Kidney (tissue), 22 donors: ENCODE measurements at places on chromosomes 3 and 15. TPM values are rescaled to one million over a fixed set of nuclear protein-coding genes. Genes with fewer than 3 reads are reported as not detected.

- no peak overlapping the region for H3K4me3 ChIP-seq
- H3K27ac ChIP-seq: no peak overlapping the region
- H3K36me3 ChIP-seq: no peaks in the 10 kb centered on the region
- DNase-seq: no peak
- no peaks in the 10 kb centered on the region for H3K4me1 ChIP-seq
Measured at GRCh38 chr3:88000853-88001252, 58.0 kb downstream of the CGGBP1 start.

DNA sequence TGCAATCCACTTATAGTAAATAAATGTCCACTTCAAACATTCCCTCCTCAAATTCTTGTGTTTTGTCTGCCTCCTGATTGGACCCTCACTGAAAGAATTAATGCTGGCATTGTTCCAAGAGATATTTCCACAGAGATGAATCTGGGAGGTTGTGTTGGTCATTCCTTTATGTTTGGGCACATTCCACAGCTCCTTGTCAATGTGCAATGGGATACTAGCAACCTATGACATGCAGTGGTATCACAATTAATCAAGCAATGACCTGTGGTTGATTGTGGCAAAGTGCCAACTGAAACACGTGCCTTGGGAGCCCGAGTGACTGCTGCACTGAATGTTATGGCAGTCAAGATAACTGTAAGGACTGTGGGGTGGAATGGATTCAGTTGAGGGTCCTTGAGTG lies 55.0 kb upstream of the SNRPN start:
- H3K27ac ChIP-seq: no peak overlapping the region
- H3K36me3 ChIP-seq: no peaks in the 10 kb centered on the region
- DNase-seq: no peak
- no peaks in the 10 kb centered on the region for H3K4me1 ChIP-seq
- no peak overlapping the region for H3K4me3 ChIP-seq

- no peak overlapping the region for H3K4me3 ChIP-seq
- no peaks in the 10 kb centered on the region for H3K4me1 ChIP-seq
- H3K36me3 ChIP-seq: no peaks in the 10 kb centered on the region
- DNase-seq: no peak
Measured at GRCh38 chr3:54856271-54856670, 71.6 kb downstream of the LRTM1 start.

GRCh38 chr3:46712191-46713049 lies 5.2 kb downstream of the PRSS50 start:
- no peaks in the 10 kb centered on the region for H3K27me3 ChIP-seq
- H3K4me1 ChIP-seq: no peaks in the 10 kb centered on the region
- no peak overlapping the region for H3K27ac ChIP-seq

GRCh38 chr3:69326855-69327300 lies 59.0 kb downstream of the FRMD4B start:
- peaks cover 6% of the 10 kb centered on the region for H3K4me1 ChIP-seq
- H3K27me3 ChIP-seq: no peaks in the 10 kb centered on the region

DNA sequence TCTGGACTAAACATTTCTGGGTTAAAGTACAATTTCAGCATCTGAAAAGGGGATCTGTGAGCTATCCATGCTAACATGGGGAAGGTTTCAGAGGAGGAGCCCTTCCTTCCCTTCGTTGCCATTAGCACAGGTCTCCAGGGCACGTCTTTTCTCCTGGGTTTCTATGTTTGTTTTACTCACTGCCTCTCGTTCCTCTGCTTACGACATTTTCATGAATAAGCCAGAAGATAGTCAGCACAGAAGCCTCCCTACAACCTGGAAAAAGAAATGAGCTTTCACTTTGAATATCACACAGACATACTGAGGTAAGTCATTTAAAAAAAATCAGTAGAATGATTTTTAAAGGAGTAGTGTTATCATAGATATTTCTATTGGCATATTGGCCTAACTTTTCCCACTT lies 117.2 kb upstream of the KCNMB2 start:
- peak overlapping the region; percentile 12 for H3K4me3 ChIP-seq
- no peaks in the 10 kb centered on the region for H3K4me1 ChIP-seq
- no peaks in the 10 kb centered on the region for H3K36me3 ChIP-seq
- no peak overlapping the region for H3K27ac ChIP-seq

DNA sequence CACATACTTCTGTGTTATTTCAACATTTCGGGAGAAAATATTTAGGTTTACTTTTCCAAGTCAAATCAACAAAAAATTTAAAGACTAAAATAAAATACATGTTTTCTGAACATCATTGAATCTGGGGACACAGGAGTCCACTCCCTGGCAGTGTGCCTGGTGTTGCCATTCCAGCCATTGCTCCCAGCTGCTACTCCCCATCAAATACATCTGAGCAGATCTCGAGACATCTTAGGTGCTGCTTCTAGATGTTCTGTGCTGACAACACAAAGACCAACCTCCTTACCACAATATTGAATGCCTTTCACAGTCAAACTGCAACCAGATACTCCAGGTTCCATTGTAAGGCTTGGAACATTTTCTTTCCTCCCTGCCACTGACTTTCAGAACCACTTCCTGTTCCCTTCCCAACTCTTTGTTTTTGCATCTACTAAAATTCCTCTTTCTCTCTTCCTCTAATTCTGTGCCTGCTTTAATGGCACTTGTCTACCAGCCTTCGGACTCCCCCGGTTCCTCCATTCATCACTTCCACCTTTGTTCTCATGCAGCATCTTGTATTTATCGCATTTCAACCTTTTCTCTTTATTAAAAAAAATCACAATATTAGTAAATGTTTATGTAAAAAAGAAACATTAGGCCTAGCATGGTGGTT lies 81.1 kb upstream of the SLC4A7 start:
- H3K27ac ChIP-seq: no peak overlapping the region
- DNase-seq: no peak
- no peaks in the 10 kb centered on the region for H3K36me3 ChIP-seq

DNA sequence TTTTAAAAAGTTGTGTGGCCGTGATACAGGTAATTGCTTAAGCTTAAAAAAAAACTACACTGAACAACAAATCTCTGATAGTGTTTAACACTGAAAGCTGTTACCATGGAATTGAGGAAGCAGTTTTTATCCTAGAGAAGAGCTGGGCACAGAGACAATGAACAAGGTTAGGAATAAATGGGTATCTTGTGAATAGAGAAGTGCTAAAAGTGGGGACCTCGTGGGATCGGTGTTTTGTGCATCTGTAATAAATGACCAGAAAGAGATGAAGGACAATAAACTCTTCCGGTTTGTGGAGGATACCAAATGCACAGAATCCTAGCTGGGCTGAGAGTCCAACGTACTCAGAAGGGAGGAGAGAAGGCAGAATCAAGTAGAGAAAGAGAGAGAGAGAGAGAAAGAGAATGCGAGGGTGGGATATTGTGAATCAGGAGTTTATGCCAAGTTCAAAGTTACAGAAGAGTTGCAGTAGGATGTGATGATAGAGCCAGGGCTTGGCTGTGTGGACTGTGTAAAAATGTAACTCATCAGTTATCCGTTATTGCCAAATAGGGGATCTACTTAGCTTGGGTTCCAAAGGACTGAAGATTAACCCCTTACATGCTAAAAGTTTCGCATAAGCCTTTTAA lies 148.9 kb downstream of the IL20RB start:
- no peak for DNase-seq
- H3K36me3 ChIP-seq: no peaks in the 10 kb centered on the region
- H3K4me3 ChIP-seq: no peak overlapping the region

DNA sequence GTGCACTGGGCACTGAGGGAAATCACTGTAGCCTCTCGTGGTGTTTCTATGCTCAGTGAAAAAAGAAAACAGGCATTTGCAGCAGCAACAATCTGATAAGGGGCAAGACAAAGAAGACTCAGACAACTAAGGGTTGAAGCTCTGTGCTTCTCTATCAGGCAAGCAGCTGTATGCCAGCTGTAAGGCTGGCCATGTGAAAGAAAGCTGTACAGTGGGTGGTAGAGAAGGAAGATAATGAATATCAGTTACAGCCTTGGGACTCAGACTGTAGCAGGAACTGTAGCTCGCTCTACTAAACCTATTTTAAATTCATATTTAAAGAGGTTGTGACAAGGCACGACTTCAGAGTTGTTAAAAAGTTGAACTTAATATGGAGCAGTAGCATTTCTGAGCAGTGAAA lies 76.3 kb downstream of the VGLL3 start:
- H3K4me3 ChIP-seq: no peak overlapping the region
- H3K27ac ChIP-seq: no peak overlapping the region
- H3K36me3 ChIP-seq: no peaks in the 10 kb centered on the region
- no peaks in the 10 kb centered on the region for H3K27me3 ChIP-seq
- no peak for DNase-seq

- H3K27me3 ChIP-seq: no peaks in the 10 kb centered on the region
- H3K27ac ChIP-seq: no peak overlapping the region
- H3K36me3 ChIP-seq: no peaks in the 10 kb centered on the region
Measured at GRCh38 chr3:71451060-71451459, 132.5 kb downstream of the FOXP1 start.

DNA sequence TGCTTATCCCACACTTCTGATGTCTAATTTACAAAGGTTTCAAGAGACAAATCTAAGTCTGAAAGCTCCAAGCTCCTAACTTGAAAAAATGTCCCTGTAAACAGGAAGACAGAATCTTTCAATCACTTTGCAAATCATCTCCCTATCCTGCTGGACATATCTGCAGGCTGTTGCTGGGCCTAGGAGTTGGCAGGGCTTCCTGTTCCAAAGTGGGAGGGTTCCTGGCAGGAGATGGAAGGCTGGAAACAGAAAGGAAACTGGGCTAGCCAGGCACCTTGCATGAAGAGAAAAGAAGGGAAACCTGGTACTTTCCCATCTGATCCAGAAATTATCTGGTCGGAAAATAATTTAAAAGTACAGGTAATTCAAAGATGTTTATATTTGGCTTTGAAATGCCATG lies 227.3 kb upstream of the IL12A start:
- no peaks in the 10 kb centered on the region for H3K36me3 ChIP-seq
- peaks cover 12% of the 10 kb centered on the region for H3K4me1 ChIP-seq
- peak overlapping the region; percentile 81 for H3K27ac ChIP-seq
- DNase-seq: peak; percentile 45

- no peaks in the 10 kb centered on the region for H3K27me3 ChIP-seq
- no peak for DNase-seq
- H3K4me3 ChIP-seq: no peak overlapping the region
- H3K27ac ChIP-seq: no peak overlapping the region
Measured at GRCh38 chr3:160125258-160125657, 100.0 kb upstream of the C3orf80 start.

The TMEM207 gene
- total RNA-seq: not detected

The SLC22A13 gene
- 0.16 TPM for total RNA-seq

The GOLGA6B gene
- not detected for total RNA-seq

The BTLA gene
- 3.2 TPM for total RNA-seq
